ENCODE measurements at places on chromosomes 3 and 15.

DNA sequence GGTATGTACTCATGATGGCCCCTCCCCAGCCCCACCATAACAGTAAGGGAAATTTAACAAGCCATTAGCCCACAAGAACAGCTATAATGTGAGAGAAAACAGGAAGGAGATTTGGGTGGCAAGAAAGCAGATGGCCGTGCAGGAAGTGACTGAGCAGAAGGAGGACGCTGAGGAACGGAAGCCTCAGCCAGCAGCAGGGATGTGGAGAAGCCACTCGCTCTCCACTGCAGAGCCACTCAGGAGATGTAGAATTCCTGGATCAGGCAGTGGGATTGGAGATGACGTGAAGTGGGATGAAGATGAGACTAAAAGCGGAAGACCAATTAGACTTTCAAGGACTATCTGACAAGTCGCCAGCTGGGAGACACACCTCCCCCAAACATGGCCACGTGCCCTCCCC, 31.2 kb downstream of the PRR23E start:
- no peak for DNase-seq

- peak; percentile 7 for DNase-seq
These were observed 22.0 kb downstream of the OR5H15 start for GRCh38 chr3:98188545-98188944.

- no peak for DNase-seq
These were observed 49.6 kb upstream of the TLE3 start for GRCh38 chr15:70147178-70147760.

DNA sequence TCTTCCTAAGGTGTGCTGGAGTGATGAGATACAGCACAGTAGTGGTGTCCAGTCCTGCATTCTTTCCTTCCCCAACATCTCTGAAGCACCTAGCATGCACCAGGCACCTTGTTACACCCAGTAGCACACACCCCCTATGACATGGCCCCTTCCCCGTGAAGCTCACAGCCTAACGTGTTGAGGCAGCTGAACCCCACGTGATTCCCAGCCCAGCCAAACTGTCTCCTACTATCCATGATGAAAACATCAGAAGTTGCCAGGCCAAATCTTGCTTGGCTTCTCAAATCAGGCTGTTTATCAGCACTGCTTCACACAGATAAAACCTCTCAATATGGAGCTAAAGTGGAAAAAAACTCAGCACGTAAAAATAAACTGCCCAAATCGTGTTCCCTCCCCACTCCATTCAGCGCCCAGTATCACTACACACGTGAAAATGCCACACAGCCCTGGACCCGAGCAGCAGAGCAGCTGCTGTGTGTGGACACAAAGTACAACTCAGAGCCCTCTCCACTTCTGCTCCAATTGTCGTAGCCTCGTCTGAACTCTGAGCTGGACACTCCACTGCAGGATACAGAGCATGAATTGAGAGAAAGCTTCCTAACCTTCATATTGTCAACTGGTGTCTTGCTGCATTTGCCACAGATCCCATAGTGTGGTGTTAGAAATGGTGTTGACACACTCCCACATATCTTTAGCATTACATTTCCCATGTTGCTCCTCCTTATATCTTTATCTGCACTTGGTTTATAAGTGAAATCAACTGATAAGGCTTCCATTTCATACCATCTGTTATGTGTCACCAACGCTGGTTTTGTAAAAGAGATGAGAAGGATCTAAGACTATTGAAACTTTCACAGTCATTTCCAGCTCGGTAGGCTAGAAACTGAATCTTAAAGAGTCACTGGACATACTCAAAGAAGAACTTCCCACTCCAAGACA, 279.8 kb downstream of the RORA start:
- DNase-seq, result no peak

DNA sequence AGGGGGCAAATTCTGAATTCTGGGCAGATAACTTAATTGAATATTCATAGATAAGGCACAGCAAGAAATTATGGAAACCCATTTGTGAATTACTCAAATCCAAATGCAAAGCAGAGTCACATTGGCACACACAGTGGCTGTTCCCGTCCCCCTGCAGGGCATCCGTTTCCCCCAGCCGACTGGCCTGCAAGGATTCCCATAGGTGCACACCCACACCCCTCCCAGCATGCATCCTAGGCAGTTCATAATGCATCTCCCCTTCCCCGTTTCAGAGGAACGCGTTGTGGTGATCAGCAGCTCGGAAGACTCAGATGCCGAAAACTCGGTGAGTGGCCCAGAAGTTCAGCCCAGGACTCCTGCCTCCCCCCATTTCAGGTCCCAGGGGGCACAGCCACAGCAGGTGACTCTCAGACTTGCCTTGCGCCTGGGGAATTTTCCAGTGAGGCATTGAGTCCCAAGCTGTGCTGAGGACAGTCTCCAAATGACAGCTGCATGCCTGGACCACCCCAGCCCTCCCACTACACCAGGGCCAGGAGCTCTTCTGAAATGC, 39.8 kb downstream of the PML start:
- DNase-seq, result no peak

- no peak for DNase-seq
These were observed 27.9 kb downstream of the AKAP13 start for GRCh38 chr15:85408270-85408746.

GRCh38 chr3:37993460-37993819, 2.9 kb downstream of the VILL start:
- no peak for DNase-seq

DNA sequence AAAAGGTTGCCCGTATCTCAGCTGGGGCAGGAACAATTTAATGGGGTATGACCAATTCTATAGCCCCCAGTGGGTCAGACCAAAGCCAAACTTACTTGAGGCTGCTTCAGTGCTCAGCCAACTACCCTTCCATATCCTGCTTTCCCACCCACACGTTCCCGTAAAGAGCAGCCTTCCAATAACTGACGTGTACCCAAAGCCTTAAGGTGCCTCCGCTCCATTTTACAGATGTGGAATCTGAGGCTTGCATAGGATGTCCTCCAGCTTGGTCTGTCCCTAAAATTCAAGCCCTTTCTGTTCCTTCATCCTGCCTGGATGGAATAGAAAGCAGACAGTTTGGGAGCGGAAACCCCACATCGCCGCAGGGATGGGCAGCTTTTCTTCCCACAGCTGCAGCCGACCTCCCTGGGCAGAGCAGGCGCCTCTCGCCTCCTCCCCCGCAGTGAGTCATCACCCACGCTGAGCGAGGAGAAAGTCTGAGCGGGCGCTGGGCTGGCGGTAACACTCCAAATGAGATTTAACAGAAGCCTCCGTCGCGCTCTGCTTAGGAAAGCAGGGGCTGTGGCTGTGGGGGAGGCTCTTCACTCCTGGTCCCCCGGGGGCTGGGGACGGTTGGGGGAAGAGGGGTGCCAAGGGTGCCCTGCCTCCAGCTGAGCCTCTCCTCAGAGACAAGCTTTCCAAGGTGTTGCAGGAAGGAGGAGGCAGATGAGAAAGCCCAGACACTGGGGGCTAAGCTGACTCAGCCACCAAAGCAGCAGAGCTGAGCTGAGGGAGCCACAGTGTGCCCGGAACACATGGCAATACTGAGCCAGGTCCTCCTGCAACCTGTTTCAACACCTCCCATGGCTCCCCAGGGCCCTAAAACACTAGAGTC, 57.8 kb upstream of the HRH1 start:
- DNase-seq, result peak; percentile 92

GRCh38 chr3:98823791-98824190, 60.7 kb downstream of the ST3GAL6 start:
- no peak for DNase-seq

GRCh38 chr3:24303057-24303754, 191.4 kb downstream of the THRB start:
- no peak for DNase-seq

DNA sequence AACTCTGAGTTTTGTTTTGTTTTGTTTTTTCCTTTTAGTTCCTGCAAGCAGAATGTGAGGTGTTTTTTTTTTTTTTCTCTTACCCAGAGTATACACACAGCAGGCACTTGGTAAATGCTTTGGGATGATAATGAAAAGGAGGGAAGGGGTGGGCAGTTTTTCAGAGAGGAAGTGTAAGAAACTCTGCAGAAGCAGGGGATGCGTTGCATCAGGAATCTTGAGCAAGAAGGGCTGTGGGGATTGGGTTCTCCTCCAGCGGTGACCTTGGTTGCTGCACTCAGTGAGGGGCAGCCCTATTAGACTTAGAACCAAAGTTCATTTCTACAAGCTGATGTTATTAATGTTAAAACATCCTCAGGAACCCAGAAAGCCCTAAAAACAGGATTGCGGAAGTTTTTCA, 32.2 kb upstream of the TMEM158 start:
- DNase-seq, result no peak

GRCh38 chr3:71724171-71724453, 1.1 kb downstream of the EIF4E3 start:
- DNase-seq, result no peak

DNA sequence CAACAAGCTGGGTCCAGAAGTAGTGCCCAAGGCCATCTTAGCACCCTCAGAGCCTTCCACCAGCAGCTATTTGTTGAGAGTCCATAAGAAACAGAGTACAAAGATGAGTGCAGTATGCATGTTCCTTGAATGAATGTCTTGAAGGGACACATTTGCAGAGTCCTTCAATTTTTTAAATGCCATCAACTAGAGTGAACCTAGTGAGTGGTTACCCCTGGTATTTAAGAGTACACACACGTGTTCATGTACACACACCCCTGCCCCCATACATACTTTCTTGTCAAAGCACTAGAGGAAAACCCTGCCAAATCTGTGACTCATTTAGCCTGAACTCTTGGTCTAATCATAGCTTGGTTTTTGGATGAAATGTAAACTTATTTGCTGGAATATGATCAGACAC, 84.5 kb upstream of the GALNT15 start:
- peak; percentile 81 for DNase-seq
